ENCODE measurements at places on chromosomes 5 and 9.

GRCh38 chr9:109098960-109099308 lies 20.8 kb downstream of the TMEM245 start:
- DNase-seq: no peak

GRCh38 chr5:142981886-142982820 lies 212.0 kb downstream of the ARHGAP26 start:
- no peak for DNase-seq

DNA sequence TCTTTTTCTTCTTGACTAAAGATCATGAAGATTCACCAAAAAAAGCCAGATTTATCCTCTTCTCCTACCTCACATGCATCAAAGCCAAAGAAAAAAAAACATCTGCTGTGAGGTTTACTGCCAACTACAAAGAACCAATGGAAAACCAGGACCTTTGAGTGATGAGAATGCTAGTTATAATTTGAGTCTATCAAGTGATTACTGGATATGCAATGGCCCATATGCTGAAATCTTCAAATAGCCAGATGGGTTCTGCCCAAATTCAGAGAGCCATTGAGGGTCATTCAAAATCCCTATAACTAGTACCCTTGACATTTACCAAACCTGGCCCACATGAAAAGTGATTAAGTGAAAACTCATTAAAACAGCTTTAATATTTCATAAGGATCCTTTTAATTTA lies 78.4 kb upstream of the ACO1 start:
- no peak for DNase-seq

- DNase-seq: no peak
Observed at GRCh38 chr9:69030851-69031645, 4.5 kb upstream of the FXN start.

- no peak for DNase-seq
Observed at GRCh38 chr5:176822793-176823481, 12.6 kb downstream of the UNC5A start.

GRCh38 chr5:89686081-89686765 lies 723.3 kb downstream of the CETN3 start:
- DNase-seq: no peak

DNA sequence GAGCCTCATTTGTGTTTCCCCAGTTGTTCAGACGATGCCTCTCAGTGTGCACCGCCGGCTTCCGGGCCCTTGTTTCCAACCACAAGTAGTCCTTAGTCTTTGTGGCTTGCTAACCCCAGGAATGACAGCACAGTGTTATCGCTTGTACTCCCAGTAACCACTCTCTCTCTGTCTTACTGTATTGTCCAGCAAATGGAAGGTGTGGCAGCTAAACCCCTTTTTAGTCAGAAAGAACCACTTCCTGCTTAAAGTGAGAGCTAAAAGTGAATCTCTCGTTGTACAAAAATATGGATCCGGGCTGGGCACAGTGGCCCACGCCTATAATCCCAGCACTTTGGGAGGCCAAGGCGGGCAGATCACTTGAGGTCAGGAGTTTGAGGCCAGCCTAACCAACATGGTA lies 61.3 kb downstream of the ENC1 start:
- no peak for DNase-seq

DNA sequence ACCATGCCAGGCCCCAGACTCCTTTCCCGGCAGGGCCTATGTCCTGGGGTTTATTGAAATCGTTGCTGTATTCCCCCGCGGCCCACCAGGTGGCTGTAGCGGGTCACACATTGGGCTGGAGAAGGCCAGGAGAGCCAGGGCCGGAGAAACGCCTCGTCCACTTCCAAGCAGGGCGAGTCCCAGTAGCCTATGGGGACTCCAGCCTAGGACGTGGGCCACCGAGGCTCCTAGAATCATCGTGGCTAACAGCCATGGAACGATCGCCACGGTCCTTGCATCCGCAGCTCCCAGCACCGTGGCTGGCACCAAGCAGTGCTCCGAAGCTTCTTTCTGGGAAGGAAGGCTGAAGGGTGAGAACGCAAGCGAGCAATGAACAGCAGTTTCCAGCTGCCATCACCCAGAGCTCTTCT lies 87.7 kb downstream of the ENTREP1 start:
- no peak for DNase-seq

- no peak for DNase-seq
Observed at GRCh38 chr9:136695955-136696354, 8.7 kb upstream of the AGPAT2 start.

DNA sequence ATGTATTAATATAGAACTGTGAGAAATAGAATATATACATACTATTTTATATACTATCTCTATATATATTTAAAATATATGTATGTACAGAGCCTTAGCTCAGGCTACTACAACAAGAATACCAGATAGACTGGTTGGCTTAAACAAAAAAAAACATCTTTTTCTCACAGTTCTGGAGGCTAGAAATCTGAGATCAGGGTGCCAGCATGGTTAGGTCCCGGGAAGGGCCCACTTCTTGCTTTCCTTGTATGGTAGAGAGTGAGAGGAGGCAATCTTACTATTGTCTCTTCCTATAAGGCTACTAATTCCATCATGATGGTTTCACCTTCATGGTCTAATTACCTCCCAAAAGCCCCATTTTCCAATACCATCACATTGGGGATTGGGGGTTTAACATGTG lies 613.0 kb downstream of the ZNF608 start:
- DNase-seq: no peak

DNA sequence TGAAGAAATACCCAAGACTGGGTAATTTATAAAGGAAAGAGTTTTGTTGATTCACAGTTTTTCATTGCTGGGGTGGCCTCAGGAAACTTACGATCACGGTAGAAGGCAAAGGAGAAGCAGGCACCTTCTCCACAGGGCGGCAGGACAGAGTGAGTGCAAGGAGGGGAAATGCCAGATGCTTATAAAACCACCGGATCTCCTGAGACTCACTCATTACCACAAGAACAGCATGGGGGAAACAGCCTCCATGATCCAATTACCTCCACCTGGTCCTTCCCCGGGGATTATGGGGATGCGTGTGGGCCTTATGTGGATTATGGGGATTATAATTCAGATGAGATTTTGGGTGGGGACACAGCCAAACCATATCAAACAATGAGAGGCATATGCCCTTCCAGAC lies 18.5 kb upstream of the RORB start:
- DNase-seq: no peak

DNA sequence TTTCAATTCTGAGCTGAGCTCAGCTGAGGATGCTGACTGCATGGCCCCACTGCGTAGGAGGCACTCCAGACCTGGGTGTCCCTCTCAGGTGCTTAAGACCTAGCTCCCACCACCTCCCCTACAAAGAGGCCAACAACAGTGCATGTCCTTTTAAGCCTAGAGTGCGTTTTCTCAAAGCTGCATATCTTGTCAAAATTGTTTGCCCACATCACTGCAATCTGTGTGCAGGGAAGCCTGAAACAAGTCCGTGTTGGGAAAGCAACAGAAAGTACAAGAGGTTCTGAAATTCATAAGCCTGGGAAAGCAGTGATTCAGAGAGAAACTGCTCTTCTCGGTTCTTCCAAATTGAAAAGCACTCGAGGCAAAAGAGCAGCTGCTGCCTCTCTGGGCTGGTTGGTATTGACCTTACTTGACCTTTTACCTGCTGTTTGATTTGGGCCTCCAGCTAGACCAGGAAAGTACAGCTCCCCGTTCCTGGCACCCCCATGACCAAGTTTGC lies 238.4 kb downstream of the NR2F1-AS1 start:
- no peak for DNase-seq

GRCh38 chr5:77550406-77550805 lies 58.3 kb upstream of the WDR41 start:
- DNase-seq: no peak

- no peak for DNase-seq
Observed at GRCh38 chr5:119021149-119021732, 32.9 kb upstream of the DTWD2 start.
